ENCODE measurements at places on chromosomes 5 and 9. TPM values are rescaled to one million over a fixed set of nuclear protein-coding genes. Genes with fewer than 3 reads are reported as not detected.

GRCh38 chr5:73808911-73809310 lies 182.9 kb downstream of the ARHGEF28 start:
- no peak for DNase-seq
- H3K36me3 ChIP-seq = no peaks in the 10 kb centered on the region
- no peaks in the 10 kb centered on the region for H3K4me1 ChIP-seq
- no peaks in the 10 kb centered on the region for H3K27me3 ChIP-seq
- H3K4me3 ChIP-seq = no peak overlapping the region
- H3K27ac ChIP-seq = no peak overlapping the region

DNA sequence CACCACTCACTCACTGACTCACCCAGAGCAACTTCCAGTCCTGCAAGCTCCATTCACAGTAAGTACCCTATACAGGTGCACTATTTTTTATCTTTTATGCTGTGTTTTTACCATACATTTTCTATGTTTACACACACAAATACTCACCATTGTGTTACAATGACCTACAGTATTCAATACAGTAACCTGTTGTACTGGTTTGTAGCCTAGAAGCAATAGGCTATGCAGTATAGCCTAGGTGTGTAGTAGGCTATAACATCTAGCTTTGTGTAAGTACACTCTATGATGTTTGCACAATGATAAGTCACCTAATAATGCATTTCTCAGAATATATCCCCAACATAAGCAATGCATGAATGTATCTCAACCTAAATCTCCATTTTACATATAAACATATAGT lies 541.1 kb downstream of the NR2F1-AS1 start:
- no peak overlapping the region for H3K4me3 ChIP-seq
- H3K36me3 ChIP-seq = no peaks in the 10 kb centered on the region
- no peaks in the 10 kb centered on the region for H3K27me3 ChIP-seq
- DNase-seq = no peak
- no peaks in the 10 kb centered on the region for H3K4me1 ChIP-seq

Gene SLC38A9
- total RNA-seq = 15.2 TPM

Gene CMYA5
- total RNA-seq = 64.7 TPM

- no peak overlapping the region for H3K27ac ChIP-seq
- no peaks in the 10 kb centered on the region for H3K4me1 ChIP-seq
- no peaks in the 10 kb centered on the region for H3K36me3 ChIP-seq
- no peaks in the 10 kb centered on the region for H3K27me3 ChIP-seq
- no peak for DNase-seq
Observed at GRCh38 chr5:77518304-77518703, 26.2 kb upstream of the WDR41 start.

- H3K27me3 ChIP-seq = no peaks in the 10 kb centered on the region
- H3K4me3 ChIP-seq = no peak overlapping the region
- H3K27ac ChIP-seq = no peak overlapping the region
- DNase-seq = no peak
- H3K4me1 ChIP-seq = peaks cover 2% of the 10 kb centered on the region
- no peaks in the 10 kb centered on the region for H3K36me3 ChIP-seq
Observed at GRCh38 chr5:64836190-64836755, 67.5 kb downstream of the CWC27 start.

DNA sequence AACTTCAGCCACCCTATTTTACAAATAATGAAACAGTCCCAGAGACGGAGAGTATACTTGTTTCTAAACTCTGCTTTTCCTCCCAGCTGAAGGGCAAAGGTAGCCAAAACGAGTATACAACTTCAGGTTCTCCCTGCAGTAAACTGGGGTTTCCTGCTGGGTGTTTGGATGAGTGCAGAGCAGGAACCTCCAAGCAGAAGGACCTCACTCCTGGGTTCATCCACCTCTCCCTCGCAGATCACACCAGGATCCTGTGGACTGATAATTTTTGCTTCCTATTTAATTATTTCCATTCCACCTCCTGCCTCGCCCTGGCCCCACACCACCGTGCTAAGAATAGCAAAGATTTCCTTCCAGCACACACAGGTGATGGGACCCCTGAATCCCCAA lies 2.0 kb upstream of the FOXB2 start:
- no peaks in the 10 kb centered on the region for H3K27me3 ChIP-seq
- no peak overlapping the region for H3K27ac ChIP-seq
- H3K36me3 ChIP-seq = no peaks in the 10 kb centered on the region
- no peak for DNase-seq
- H3K4me1 ChIP-seq = peaks cover 6% of the 10 kb centered on the region

DNA sequence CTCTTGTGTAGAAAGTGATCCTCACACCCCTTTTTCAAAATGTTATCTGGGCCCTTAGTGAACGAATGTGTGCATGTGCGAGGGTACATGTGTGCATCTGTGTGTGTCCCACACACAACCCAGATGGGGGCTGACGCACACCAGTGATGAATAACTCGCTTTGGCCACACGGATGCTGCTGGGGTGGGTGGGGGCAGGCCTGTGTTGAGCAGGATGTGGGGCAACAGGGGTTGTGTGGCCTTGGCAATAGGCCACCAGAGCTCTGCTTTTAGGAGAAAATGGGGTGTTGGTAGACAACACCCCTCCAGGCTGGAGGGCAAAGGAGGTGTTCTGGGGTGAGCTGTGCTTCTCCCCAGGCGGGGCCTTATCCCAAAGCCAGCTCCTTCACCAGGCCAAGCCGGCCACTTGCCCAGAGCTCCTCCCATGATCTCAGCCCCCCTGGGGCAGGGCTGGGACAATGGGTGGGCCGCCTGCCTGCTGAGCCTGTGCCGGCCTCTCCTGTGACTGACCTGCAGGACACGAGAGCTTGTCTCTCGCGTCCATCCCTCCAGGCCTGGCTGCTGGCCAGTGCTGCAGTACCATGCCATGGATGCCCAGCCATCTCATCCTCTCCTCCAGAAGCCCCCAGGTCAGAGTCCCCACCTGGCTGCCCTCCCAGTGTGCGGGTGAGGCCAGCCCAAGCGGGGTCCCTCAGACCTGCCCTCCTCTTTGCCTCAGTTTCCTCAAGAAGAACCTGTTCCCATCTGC lies 1.7 kb downstream of the DBN1 start:
- peak overlapping the region; percentile 80 for H3K4me3 ChIP-seq
- H3K36me3 ChIP-seq = no peaks in the 10 kb centered on the region
- no peak overlapping the region for H3K27ac ChIP-seq
- no peaks in the 10 kb centered on the region for H3K27me3 ChIP-seq

DNA sequence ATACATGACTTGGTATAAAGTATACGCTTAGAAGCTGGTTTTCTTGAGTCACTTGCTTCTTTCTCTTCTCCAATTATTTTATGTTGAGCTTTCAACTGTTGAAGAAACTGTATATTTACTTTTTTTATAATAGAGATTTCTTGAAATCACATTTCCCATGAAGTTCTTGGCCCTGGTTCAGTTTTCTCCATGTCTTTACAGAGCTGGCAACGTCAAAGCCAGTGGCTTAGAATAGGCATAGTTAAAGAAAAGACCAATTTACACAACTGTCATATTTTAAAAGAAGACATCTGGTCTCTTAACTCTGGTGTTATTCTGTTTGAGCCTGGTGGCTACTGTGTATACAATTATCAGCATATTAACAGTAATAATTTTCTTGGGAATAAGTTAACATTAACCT lies 1249.3 kb downstream of the CDH12 start:
- H3K36me3 ChIP-seq = no peaks in the 10 kb centered on the region
- H3K4me3 ChIP-seq = no peak overlapping the region
- H3K4me1 ChIP-seq = no peaks in the 10 kb centered on the region
- DNase-seq = no peak
- no peak overlapping the region for H3K27ac ChIP-seq

GRCh38 chr9:107733523-107733894 lies 243.9 kb upstream of the KLF4 start:
- H3K27me3 ChIP-seq = no peaks in the 10 kb centered on the region
- peaks cover 29% of the 10 kb centered on the region for H3K4me1 ChIP-seq
- H3K36me3 ChIP-seq = no peaks in the 10 kb centered on the region
- peak overlapping the region; percentile 63 for H3K27ac ChIP-seq
- peak overlapping the region; percentile 23 for H3K4me3 ChIP-seq

GRCh38 chr9:2907411-2907810 lies 63.5 kb upstream of the PUM3 start:
- H3K36me3 ChIP-seq = no peaks in the 10 kb centered on the region
- H3K4me3 ChIP-seq = no peak overlapping the region
- no peaks in the 10 kb centered on the region for H3K4me1 ChIP-seq
- no peak for DNase-seq
- H3K27me3 ChIP-seq = no peaks in the 10 kb centered on the region
- no peak overlapping the region for H3K27ac ChIP-seq

DNA sequence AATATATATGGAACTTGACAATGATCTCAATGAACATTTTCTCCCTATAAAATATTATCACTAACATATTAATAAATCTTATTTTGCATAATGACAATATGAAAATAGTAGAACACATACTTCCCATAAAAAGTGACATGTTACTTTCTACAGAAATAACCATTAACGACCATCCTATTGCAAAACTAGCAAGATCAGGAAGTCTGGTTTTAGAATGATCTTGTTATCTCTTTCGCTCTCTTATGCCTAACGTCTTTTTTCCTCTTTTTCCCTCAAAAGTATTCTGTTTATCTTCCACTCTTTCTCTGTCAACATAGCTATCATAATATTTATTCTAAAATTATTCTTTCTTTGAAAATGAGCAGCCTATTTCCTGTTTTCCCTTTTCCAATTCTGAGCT lies 21.6 kb upstream of the C5orf46 start:
- H3K4me1 ChIP-seq = no peaks in the 10 kb centered on the region
- H3K27me3 ChIP-seq = no peaks in the 10 kb centered on the region
- H3K36me3 ChIP-seq = no peaks in the 10 kb centered on the region
- no peak for DNase-seq

DNA sequence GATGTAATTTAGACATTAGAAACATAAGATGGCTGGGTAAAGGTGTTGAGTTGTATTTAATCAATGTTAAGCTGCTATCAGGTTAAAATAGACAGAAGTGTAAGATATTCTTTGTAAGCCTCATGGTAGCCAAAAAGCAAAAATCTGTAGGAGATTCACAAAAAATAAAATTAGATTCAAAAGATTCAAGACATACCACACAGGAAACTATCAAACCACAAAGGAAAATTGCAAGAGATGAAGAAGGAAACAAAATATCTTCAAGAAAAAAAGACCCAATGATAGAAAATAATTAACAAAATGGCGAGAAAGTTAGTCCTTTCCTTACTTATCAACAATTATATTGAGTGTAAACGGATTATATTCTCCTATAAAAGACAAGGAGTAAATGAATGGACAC lies 15.3 kb downstream of the XRCC4 start:
- H3K4me1 ChIP-seq = no peaks in the 10 kb centered on the region
- no peaks in the 10 kb centered on the region for H3K36me3 ChIP-seq
- DNase-seq = no peak
- no peaks in the 10 kb centered on the region for H3K27me3 ChIP-seq
- no peak overlapping the region for H3K27ac ChIP-seq

GRCh38 chr5:174187481-174187880 lies 142.0 kb downstream of the NSG2 start:
- H3K36me3 ChIP-seq = no peaks in the 10 kb centered on the region
- no peak overlapping the region for H3K4me3 ChIP-seq
- H3K4me1 ChIP-seq = no peaks in the 10 kb centered on the region
- DNase-seq = no peak
- H3K27ac ChIP-seq = no peak overlapping the region

Gene OR13D1
- not detected for total RNA-seq

Gene DHFR
- total RNA-seq = 12.4 TPM

DNA sequence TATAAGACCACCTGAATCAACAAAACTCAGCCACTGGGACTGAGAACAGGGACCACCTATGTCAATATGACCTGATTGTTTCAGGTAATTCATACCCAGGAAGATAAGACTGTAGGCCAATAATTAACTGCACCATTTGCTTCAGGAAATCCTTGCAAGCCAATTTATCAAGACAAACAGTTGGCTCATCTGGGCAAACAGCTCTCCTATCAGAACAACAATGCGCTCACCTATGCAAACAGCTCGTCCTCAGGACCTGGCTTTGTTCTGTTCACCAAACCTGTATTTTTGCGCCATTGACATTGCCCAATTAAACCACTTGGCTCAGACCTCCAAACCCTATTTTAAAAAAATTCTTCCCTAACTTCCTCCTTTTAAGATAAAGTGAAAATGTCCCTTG lies 92.3 kb upstream of the MARCHF11 start:
- H3K27me3 ChIP-seq = no peaks in the 10 kb centered on the region
- H3K36me3 ChIP-seq = no peaks in the 10 kb centered on the region
- H3K27ac ChIP-seq = no peak overlapping the region
- H3K4me3 ChIP-seq = no peak overlapping the region
- no peaks in the 10 kb centered on the region for H3K4me1 ChIP-seq
- no peak for DNase-seq

DNA sequence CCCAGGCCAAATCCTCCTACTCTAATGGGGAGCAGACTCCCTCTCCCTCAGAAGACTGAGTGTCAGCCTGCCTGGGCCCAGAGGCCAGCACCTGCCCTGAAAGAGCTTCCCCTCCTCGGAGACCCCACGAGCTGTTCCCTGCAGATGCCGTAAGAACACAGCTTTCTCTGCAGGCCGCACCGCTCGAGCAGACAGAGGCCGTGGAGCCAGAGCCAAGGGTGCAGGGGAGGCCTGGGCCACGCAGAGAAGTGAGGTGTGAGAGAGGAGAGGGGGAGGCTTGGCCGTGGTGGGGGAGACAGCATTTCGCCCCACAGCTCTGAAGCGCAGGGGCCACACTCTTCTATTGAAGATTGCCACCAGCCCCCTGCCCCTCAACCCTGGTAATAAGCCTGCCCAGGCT lies 62.8 kb upstream of the GARNL3 start:
- no peaks in the 10 kb centered on the region for H3K36me3 ChIP-seq
- peaks cover 19% of the 10 kb centered on the region for H3K4me1 ChIP-seq
- H3K27me3 ChIP-seq = no peaks in the 10 kb centered on the region
- no peak overlapping the region for H3K27ac ChIP-seq
- H3K4me3 ChIP-seq = no peak overlapping the region
- DNase-seq = no peak

- no peaks in the 10 kb centered on the region for H3K36me3 ChIP-seq
- no peak overlapping the region for H3K27ac ChIP-seq
- no peaks in the 10 kb centered on the region for H3K27me3 ChIP-seq
- DNase-seq = no peak
- H3K4me1 ChIP-seq = no peaks in the 10 kb centered on the region
Observed at GRCh38 chr9:93898026-93898425, 57.1 kb downstream of the BARX1 start.

Gene IRX2
- not detected for total RNA-seq

DNA sequence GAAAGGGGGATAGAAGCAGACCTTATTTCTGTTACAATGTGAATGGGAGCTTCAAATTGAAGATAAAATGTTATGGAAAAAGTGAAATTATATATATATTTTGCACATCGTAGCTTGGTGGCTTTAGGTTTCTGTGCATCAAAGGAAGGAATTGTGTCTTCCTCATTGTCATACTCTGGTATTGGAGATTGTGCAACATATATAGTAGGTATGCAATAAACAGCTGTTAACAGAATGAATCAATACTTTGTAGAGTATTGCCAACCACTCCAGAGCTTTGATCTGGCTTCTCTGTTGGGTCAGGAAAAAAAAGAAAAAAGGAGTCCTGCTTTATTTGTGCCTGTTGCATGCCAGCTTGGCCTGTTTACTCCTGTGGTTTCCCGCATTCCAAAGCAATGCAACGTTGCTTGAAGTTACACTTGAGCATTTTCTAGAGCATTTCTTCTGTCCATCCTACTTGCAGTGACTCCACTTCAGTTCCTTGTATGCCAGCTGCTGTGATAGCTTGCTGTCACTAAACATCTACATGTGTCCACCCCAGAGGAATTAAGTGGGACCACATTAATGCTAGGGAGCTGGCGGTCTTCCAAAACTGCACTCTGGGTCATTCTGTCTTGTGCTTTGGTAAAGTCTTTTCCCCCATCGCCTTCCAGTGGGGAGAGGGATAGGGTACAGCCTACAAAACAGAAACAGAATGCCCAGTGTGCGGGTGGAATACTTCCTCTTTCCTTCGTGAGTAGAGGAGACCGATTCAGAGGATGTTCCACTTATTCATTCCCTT lies 62.0 kb upstream of the MEF2C start:
- no peaks in the 10 kb centered on the region for H3K27me3 ChIP-seq
- H3K4me1 ChIP-seq = peaks cover 10% of the 10 kb centered on the region
- H3K27ac ChIP-seq = no peak overlapping the region
- no peak for DNase-seq
